ENCODE measurements at places on chromosomes 3 and 15.

- no peak for DNase-seq
Measured at GRCh38 chr3:16467393-16467792, 46.1 kb downstream of the RFTN1 start.

- DNase-seq, result peak; percentile 25
Measured at GRCh38 chr3:129624347-129625071, 18.0 kb upstream of the PLXND1 start.

DNA sequence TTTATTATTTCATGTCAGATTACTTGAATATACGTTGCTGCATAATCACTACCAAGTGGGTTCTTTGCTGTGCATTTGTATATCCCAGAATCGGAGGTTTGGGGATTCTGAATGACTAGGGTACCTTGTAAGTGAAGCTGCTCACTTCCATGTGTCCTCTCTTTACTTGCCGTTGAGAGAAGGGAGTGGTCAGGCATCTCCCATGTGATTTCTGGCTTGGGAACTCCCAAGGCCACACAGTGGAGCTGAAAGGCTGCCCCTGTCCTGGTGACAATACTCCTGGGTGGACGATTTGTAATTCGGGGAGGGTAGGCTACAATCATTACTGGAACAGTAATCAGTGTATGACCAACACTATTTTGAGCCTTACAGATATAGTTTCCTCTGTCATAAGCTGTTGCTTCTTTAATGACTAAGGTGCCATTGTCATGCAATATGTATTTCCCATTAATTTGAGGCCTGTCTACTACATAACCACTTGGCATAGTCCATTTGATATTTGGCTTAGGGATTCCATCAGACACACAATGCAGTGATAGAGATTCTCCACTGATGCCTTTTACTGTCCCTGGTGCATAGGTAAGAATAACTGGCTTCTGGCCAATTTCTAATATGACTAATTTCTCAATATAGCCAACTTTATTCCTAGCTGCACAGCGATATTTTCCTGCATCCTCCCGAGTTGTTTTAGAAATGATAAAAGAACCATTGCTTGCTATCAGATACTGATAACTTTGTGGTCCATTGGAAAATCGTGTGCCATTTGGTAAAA is 24.0 kb downstream of the IGSF10 start:
- no peak for DNase-seq

- no peak for DNase-seq
Measured at GRCh38 chr3:116811754-116812153, 102.2 kb downstream of the TUSC7 start.

GRCh38 chr3:195886181-195887141 is 21.9 kb downstream of the TNK2 start:
- peak; percentile 83 for DNase-seq

- no peak for DNase-seq
Measured at GRCh38 chr3:98588065-98588464, 5.3 kb downstream of the CPOX start.

DNA sequence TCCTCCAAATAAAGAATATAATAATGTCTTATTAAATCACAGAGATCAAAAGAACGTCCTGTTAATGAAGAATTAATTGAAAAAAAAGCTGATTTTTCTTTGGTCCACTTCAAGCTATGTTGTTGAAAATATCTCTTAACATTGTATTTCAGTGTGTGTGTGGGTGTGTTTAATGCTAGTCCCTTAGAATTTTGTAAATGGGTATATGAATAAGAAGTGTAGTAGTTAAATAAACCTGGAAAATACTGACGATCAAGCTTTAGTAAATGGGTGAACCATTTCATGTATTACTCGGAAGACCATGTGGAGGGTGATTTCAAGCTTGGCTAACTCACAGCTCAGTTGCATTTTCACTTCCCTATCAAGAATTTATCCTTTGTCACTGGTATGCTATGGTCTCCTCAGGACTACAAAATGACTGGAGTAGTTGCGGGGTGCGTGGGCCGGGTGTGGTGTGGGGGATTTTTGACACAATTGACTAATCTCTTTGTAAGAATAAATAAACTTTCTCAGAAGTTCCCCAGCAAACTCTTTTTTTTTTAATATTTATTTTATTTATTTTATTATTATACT is 586.4 kb downstream of the GRM7 start:
- DNase-seq, result no peak

GRCh38 chr3:7752005-7752404 is 749.6 kb upstream of the LMCD1 start:
- DNase-seq, result no peak

GRCh38 chr3:49683162-49683561 is 6.1 kb downstream of the MST1 start:
- DNase-seq, result no peak

GRCh38 chr3:101827211-101828174 is 21.8 kb upstream of the NFKBIZ start:
- peak; percentile 89 for DNase-seq

DNA sequence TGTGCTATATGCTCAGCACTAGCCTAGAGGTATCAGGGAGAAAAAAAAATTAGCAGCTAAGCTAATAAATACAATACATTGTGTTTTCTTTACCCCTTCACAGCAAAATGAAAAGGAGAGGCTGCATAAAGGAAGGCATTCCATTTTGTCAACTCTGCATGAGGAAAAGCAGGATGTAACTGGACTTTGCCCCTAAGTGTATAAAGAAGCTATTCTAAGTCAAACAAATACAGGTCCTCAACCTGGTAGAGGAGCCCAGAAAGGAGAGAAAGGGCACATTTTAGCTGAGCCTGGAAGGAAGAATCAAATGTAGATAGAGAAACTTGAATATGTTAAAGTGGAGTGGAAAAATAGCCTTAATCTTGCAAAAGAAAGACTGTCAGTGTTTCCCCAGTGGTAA is 89.0 kb upstream of the SPRED1 start:
- no peak for DNase-seq

GRCh38 chr3:53773021-53773436 is 73.2 kb downstream of the CHDH start:
- no peak for DNase-seq

DNA sequence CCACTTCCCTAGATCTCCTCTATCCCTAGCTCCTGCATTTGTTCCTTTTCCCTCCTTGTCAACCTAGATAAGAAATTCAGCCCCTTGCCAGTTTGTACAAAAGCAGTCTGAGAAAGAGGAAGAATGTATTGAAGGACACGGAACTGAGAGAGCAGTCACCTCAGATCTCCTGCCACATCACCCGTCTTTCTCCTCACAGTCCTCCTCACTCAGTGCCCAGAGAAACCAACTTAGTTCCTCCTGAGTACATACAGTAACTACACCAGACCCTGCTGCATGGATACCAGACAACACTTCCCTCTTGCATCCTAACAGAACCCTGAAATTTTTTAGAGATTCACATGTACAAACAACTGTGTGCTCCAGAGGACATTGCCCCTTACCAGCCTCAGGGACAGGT is 563.6 kb upstream of the ADAMTS9 start:
- DNase-seq, result no peak

DNA sequence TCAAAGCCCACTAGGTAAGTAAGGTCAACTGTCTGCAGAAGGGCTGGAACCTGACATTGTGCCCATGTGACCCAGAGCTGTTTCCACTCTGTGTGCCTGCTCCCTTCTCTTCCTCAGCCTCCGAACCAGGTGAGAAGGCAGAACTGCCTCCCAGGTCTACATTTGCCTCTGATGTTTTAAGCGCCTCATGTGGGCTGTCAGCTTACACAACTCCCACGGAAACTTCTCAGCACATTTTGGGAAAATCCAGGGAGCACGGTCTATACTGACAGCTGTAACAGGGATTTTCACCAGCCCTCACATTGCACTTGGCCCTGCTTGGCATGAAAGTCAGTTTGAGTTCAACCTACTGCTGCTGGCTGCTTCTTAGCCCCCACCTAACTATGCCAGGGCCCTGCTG is 46.9 kb upstream of the SLC24A5 start:
- DNase-seq, result no peak

GRCh38 chr15:57427367-57427821 is 51.1 kb downstream of the CGNL1 start:
- DNase-seq, result no peak

- DNase-seq, result no peak
Measured at GRCh38 chr3:174097686-174098085, 700.1 kb downstream of the NLGN1 start.
